ENCODE measurements at places on chromosomes 2 and 18.

DNA sequence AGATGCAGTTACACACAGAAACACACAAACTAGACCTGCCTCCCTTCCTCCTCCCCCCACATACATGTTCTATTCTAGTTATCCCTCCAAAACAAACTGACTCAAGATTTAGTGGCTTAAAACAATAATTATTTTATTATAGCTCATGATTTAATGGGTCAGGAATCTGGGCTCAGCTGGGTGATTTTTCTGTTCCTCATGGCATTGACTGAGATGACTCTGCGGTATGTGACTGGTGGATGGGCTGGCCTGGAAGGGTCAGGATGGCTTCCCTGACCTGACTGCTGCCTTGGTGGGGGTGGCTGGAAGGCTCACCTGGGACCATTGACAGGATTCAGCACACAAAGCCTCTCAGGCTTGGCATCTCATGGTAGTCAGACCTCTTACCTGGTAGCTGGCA, 33.7 kb upstream of the NTSR2 start:
- DNase-seq, result no peak

GRCh38 chr18:4888251-4889040, 308.6 kb downstream of the AKAIN1 start:
- DNase-seq, result no peak

GRCh38 chr2:160022162-160022561, 40.3 kb downstream of the PLA2R1 start:
- no peak for DNase-seq

DNA sequence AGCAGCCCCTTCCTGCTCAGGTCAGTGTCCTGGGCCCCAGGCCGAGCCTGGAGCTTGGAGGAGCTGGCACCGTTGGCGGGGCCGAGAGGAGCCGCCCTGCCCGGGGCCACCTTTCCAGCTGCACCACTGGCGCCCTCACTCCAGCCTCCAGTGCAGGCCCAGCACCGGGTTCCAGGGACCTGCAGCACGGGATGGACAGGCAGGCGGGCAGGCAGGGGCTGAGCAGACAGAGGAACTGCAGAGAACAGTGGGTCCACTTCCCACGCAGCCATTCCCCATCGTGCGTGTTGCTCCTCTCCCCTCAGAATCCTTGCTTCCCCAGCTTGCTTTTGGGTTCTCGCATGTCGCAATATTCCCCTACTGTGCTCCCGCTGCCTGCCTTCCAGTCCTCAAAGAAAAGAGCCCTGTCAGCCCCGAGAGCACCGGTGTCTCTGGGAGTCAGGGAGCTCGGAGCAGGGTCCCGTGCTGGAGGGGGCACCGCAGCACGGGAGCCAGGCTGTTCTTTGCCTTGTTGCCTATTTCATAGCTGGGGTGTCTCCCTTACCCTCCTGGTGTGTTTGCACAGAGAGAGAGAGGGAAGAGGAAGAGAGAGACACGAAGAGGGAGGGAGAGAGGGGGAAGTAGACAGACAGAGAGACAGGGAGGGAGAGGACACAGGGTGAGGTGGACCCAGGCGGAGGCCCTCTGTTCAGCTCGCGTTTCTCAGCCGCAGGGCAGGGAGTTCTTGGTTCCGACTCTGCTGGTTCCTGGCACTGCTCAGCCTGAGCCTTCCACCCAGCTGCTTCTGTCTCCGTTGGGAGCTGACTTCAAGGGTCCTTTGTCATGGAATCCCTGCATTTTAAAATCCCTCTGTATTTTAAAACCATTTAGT, 126.0 kb downstream of the MBP start:
- no peak for DNase-seq

DNA sequence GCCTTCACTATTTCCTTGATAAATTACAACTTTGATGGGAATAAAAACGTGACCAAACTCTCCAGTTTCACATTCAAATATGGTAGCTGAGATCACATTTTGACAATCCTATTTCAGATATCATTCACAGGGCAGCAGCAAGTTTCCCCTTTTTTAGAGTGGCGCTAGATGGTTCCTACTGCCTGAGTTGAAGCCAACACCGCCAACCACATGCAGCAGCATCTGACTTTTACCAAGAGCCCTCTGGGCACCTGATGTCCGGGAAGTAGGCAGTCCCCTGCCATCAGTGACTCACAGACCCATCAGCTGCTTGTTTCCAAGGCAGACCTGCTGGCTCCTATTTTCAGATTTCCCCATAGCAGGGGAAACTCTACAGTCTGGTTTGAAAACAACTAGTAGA, 4.0 kb upstream of the MREG start:
- no peak for DNase-seq

DNA sequence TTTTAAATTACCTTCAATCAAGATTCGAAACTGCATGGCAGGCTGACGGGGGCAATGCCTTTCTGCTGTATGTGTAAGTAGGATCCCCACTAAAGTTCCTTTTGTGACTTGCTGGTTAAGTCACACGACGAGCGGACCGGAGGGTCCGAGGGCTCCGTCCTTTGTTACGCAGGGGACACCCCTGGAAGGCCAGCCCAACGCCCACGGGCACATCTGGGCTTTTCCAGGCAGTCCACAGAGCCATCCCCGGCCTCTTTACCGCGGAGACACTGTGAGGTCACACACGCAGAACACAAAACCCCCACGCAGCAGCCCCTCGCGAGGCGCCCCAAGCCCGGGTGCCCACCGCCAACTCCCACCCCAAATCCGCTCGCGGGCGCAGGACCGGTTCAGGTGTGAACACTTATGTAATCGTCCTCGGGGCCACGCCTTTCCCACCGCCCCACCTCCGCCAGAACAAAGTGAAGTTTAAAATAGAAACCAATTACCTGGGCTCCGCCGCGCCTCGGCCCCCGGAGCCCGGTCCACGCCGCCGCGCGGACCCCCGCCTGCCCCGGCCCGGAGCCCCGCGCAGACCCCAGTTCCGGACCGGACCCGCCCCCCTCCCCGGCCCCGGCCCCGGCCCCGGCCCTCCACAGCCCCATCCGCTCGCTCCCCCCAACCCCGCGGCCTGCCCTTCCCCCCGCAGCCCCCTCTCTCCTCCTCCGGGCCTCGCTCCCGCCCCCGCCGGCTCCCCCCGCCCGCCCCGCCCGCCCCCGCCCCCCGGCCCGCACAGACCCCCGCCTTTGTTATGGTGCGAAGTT, 4.2 kb downstream of the ZNF516 start:
- peak; percentile 70 for DNase-seq

DNA sequence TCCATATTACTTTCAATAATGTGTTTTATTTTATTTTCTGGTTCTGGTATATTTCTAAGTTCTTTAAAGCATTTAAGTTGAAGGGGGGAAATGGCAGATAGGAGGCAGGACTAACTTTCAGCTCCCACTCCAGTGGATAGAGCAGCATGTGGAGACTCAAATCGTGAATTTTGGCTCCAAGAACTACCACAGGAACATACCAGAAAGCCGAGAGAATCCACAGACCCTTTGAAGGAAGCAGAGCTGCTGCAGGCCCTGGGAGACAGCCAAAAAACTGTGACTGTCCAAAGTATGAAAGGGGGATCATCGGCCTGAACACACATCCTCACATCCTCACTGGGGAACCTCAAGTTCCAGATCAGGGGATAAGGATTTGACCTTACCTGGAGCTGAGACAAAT, 207.6 kb upstream of the VWC2L start:
- no peak for DNase-seq

- DNase-seq, result no peak
These were observed 48.7 kb upstream of the ZNF385B start for GRCh38 chr2:179909845-179910734.

DNA sequence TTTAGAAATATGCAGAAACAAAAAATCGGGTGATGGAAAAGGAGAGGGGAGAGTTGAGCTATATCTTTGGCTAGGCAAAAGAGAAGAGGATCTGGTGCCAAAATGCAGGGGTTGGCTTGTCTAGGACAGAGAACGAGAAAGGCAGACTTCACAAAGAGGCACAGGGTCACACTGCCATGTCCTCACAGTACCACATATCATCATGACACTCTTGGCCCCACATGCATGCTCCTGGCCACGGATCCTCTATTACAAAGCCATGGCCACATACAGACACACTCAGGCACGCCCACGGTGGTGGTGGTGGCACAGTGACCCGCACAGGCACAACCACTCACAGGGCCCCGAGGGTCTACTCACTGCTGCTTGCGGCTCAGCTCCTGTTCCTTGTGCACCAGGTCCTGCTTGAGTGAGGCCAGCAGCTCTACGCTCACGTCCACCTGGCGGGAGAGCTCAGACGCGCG, 15.9 kb downstream of the FBXO41 start:
- DNase-seq, result no peak

DNA sequence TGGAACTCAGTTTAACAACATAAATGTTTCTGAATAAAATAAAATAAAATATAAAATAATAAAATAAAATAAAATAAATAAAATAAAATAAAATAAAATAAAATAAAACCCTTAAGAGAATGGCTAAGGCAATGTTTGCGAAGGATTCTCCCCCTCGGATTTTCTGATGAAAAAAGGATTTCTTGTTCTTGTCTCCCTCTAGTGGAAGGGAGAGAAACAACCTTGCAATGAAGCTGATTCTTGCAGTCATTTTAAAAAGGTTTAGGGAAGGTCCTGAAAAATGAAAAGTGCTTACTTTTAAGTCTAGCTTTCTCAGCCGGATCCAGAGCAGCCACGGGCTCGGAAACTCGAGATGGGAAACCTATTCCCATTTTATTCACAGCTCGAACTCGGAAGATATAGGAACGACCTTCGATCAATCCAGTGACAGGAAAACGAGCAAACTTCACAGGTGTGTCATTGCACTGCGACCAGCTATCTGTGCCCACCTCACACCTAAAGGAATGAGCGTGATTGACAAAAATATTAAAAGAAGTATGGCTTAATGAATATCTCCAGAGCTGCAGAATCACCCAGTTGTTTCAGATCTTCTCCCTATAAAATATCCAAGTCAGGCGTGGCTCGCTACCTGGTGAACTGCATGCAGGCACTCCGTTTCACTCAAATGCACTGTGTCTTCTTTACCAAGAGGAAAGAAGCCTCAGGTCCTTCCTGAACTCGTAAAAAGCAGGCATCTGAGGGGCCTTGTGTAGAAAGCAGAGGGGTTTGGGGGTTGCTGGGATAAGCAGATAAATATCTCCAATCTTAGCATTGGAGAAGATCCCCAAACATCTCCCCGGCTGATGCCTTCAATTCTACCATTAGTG, 68.1 kb downstream of the MYOM1 start:
- peak; percentile 21 for DNase-seq

- DNase-seq, result no peak
These were observed 40.6 kb downstream of the KIAA2012 start for GRCh38 chr2:202113571-202114142.

DNA sequence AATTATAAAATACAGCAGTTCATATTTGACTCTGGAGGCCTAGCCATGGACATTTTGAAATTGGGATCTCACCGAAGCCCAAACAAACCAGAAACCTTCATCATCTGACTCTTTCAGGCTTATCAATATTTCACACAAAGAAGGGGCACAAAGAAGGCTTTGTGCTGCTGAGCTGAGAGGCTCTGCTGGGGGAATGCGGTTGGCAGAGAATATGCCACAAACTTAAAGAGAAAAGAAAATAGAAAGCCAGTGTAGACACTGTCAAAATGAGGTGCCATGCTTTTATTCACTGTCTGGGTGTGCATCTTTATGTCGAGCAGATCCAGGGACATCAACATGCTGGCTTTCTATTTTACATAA, 162.6 kb downstream of the QPCT start:
- DNase-seq, result no peak

GRCh38 chr18:31206787-31207381, 44.2 kb upstream of the DSC1 start:
- no peak for DNase-seq

- no peak for DNase-seq
These were observed 42.8 kb upstream of the OTOS start for GRCh38 chr2:240183006-240183874.

Measured in activated T-cell treated with anti-CD3 and anti-CD28 coated beads, Interleukin-2, amount 50 U/mL, for 1 hour (primary cell).